ENCODE measurements at places on chromosomes 4 and X.
A peak's percentile ranks its signal among the peaks of the same experiment; 100 is the strongest.

DNA sequence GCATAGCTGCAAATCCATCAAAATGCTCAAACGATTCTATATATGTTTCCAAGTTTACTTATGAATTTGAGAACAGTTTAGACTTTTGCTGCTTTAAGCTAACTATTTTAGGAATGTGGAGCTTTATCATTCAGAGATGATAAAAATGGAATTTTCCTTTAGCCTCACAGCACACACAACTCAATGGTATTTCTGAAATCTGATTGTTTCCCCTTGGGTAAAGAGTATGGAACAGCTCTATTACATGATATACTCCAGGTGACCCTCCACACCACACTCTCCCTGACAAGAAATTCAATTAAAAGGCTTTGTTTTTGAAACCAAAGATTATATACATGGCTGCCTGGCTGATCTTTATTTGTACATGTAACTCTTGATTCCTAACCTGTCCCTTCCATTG is 120.0 kb downstream of the LUZP4 start:
- no peak for DNase-seq

- DNase-seq = peak; percentile 28
Observed at GRCh38 chr4:153318696-153319320, 25.7 kb upstream of the MND1 start.

DNA sequence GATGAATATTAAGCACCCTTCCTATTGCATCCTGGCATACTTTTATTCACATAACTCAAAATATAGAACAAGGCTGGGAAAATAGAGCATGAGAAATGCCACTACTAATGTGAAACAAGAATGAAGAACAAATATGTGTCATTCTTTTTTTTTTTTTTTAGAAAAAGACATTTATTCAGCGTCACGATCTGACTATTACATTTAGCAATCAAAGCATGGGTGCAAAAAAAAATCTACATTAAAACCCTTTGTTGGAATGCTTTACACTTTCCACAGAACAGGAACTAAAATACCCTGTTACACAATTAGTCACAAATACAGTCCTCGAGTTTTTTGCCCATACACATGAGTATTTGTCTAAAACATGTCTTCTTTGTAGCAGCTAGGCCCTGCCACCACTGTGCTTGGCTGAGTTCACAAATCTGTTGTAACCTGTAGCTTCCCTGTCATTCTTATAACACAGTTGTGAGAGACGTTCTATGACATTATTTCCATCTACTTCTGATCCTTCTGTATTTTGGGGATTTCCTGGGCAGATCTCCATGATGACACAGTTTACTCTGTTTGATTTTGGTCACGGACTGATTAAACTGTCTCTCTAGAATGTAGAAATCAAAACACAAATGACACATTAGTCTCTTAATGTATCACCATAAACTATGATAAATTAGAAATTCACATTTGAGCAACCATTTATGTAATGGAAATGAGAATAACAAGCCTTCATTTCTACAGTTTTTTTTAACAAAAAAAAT is 9.4 kb upstream of the TET2 start:
- DNase-seq = no peak

- no peak for DNase-seq
Observed at GRCh38 chr4:107757283-107757682, 37.2 kb upstream of the PAPSS1 start.

GRCh38 chrX:19931146-19931545 is 43.7 kb upstream of the SH3KBP1 start:
- DNase-seq = no peak

DNA sequence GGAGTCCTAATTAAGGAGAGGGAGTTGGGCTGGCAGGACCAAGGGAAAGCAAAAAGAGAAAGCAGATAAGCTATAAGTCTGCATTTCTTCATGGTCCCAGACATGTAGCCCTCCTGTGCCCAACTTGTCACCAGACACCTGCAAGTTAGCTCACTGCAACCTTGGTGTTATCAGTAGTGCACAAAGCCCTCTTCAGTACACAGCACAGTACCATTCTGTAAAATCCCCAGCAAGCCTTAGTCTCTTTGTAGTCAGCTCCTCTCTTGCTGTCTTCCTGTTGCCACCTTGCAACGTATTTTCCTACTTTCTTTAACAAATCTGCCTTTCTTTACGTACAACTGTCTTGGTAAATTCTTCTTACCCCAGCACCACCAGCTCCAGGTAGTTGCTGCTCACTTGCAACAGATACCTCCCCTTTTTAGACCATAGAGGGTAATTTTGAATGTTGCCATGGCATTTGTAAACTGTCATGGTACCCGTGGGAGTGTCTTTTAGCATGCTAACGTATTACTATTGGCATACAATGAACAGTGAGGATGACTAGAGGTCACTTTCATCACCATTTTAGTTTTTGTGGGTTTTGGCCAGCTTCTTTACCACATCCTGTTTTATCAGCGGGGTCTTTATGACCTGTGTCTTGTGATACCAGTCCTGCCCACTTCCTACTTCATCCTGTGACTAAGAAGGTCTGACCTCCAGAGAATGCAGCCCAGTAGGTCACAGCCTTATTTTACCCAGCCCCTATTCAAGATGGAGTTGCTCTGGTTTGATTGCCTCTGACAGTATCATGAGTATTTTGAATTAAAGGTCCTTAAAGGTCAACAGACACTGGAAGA is 28.3 kb upstream of the AP1S2 start:
- DNase-seq = no peak

DNA sequence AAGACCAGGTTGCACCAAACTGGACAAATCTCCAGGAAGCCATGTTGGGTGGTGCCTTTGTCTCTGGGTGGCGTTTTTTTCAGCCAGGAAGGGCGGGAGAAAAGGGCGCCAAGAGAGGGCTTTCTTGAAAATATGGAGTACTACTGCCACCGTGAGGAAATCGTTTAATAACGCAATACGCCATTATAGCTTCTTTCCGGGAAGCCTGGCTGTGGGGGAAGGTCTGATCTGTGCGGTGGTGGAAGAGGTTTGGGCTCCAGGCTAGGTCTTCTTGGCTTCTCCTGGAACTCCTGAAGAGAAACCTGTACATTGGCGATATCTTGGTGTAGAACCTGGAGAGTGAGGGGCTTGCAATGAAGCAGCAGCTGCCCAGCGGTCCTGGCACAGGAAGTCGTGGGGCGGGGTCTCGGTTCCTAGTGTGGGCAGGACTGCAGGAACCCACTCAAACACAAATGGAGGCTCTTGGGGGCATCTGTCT is 202.7 kb downstream of the OR13H1 start:
- peak; percentile 83 for DNase-seq

- no peak for DNase-seq
Observed at GRCh38 chr4:8394806-8395205, 45.7 kb downstream of the ACOX3 start.

GRCh38 chr4:143375326-143376073 is 38.8 kb downstream of the GAB1 start:
- DNase-seq = no peak

DNA sequence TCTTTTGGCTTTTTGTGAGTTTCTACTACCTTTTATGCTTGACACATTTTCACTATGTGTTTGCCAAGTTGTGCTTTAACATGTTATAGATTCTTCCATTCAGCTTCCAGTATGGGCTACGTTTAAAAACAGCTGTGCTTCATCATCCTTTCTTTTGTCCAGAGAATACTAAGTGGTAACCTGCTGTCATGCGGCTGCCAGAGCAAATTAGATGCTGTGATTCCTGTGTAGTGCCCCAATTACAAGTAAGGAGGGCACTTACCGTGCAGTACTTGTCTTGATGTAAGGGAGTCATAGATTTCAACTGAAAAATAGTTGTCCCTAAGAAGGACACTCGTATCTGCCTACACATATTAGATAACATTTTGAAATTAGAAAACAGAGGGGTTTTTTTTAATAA is 531.8 kb upstream of the GALNTL6 start:
- DNase-seq = no peak

GRCh38 chr4:155085843-155086530 is 122.4 kb upstream of the NPY2R start:
- DNase-seq = no peak

GRCh38 chrX:78075787-78076389 is 28.2 kb upstream of the PGK1 start:
- DNase-seq = no peak

DNA sequence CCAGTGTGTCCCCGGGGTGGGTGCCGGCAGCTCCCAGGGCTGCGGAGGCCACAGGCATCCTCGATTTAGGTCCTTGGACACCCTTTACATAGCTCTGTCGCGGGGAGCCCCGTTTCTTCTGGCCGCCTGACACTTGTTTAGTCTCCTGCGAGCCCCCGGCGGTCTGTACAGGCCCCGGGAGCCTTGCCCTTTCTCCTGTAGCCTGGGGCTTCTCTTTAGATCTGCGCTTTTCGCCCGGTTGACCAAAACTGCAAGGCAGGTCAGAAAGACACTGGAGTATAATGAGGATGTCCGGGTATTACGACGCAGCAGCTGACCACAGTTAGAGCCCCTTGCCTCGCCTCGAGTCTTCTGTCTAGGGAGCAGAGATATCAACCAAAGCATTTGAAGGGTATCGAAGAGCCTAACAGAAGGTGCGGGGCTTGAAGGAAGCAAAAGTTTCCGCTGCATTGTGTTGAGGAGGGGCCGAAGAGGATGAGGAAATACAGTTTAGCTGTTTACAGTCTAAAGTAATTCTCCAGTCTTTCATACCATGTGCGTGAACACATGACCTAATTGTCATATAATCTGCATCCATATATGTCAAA is 479 bp downstream of the BRCC3 start:
- DNase-seq = peak; percentile 4

- DNase-seq = no peak
Observed at GRCh38 chr4:173528378-173529321, 1.4 kb downstream of the HAND2 start.

- DNase-seq = no peak
Observed at GRCh38 chr4:69858690-69859089, 1.3 kb downstream of the SULT1E1 start.

- no peak for DNase-seq
Observed at GRCh38 chr4:99693140-99693539, 35.5 kb upstream of the C4orf54 start.

GRCh38 chr4:179165862-179166261 is 1723.6 kb upstream of the AGA start:
- no peak for DNase-seq

- no peak for DNase-seq
Observed at GRCh38 chr4:36516522-36517095, 235.2 kb downstream of the DTHD1 start.

DNA sequence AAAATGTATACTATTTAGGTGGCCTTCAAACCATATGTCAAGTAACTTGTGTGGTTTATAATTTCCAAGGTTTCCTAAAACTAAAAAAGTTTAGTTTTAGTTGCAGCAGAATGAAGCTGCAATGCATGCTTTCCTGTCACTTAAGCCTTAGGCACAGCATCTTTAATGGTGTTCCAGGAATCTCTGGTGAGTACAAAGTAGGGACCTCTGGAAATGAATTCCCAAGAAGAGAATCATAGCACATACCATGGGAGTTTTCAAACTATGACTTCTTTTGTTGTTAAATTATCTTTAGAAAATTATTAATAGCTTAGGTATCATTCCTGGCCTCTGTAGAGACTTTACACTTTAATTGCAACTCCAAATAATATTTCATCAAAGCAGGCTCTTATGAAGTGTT is 1005.9 kb upstream of the PABPC4L start:
- DNase-seq = no peak

GRCh38 chrX:17104433-17104832 is 158.0 kb downstream of the REPS2 start:
- DNase-seq = no peak

DNA sequence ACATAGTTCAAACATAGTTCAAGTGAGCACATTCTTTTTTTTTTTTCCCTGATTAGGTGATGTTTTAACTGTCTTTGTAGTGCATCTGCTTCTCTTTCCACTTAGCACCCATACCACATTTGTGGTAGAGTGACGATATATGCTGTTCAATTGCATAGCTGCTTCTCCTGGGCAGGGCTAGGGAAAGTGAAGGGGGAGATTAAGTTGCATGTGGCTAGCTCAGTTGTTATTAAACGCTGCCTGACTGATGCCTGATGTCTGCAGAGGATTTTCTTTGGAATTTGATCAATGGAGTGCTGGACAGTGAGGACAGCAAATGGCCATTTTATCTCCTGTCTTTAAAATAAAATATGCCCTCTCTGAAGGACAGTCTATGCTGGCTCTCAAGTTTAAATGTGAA is 63.7 kb downstream of the ANK2 start:
- DNase-seq = no peak

DNA sequence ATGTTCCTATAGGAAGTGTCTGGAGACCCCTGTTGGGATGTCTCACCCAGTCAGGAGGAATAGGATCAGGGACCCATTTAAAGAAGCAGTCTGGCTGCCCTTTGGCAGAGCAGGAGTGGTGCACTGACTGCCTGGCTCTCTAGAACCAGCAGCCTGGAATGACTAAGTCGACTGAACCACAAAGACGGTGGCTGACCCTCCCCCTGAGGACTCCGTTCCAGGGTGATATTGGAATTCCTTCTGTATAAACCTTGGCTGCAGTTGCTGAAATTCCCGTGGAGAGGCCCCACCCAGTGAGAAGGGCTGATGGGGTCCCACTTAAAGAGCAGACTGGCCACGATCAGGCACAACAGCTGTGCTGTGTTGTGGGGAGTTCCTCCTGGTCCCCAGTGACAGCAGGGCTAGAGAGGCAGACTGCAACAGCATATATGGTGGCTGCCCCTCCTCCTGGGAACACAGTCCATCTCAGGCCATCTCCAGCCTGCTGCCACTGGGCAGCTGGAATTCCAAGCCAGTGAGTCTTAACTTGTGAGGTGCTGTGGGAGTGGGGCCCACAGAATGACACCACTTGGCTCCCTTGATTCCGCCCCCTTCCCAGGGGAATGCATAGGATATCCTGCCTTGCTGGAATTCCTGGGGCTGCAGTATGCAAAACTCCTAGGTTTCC is 41.8 kb upstream of the RLIM start:
- DNase-seq = no peak

- DNase-seq = no peak
Observed at GRCh38 chr4:68718447-68719074, 48.1 kb upstream of the UGT2B15 start.

DNA sequence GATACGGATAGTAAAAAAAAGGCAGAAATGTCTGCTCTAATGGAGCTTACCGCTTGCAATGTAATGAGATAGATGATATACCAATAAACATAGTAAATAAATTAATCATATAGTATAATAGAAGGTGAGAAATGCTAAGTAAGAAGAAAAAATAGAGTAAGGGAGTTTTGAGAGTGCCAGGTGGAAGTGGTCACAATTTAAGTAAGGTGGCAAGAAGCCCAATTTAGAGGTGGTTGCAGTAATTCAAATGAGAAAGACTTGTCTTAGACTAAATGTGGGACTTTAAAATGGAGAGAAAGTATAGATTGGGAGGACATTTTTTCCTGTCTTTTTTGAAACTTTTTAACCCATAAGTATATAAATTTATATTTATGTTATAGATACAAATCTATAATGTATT is 26.0 kb downstream of the TBC1D19 start:
- no peak for DNase-seq

DNA sequence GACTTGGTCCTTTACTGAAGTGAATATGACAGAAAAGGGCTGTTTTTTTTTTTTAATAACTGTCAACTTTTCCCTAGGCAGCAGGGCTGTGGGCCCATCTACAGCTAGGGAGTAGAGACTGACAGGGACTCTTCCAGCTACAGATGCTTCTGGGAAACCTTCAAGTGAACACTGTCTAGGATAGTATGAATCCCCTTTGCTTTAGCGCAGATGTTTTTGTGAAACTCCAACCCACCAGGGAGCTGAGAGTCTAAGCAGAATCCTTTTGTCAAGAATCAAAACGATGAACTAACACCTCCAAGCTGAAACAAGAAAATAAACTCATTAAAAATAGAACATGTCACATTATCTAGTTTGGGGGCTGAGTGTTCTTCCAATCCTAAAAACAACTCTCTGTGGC is 219.7 kb upstream of the FGF13 start:
- DNase-seq = no peak

- no peak for DNase-seq
Observed at GRCh38 chr4:94519019-94519418, 67.3 kb downstream of the PDLIM5 start.

Data from central memory CD4-positive, alpha-beta T cell (primary cell).